ENCODE measurements at places on chromosomes 1 and 21.

DNA sequence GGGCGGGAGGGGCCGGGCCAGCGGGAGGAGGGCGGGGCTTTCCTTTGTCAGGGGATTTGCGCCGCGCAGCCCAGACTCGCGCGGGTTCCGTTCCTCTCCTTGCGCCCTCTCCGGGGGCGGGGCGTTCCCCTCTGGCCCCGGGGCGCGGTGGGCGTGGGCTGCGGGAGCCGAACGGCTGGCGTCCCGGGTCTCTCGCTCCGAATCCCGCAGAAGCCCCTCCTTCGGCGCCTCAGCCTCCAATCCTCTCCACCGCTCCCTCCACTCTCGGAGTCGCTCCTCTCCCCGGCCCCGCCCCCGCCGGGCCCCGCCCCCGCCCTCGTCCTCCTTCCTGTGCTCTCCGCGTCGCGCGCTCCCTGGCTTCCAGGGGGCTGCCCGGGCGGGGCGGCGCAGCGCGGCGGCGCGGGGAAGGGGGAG lies 82.8 kb upstream of the BMP8A start:
- peak; percentile 97 for DNase-seq

- DNase-seq: no peak
Measured at GRCh38 chr21:45860493-45861155, 120.9 kb upstream of the COL6A1 start.

DNA sequence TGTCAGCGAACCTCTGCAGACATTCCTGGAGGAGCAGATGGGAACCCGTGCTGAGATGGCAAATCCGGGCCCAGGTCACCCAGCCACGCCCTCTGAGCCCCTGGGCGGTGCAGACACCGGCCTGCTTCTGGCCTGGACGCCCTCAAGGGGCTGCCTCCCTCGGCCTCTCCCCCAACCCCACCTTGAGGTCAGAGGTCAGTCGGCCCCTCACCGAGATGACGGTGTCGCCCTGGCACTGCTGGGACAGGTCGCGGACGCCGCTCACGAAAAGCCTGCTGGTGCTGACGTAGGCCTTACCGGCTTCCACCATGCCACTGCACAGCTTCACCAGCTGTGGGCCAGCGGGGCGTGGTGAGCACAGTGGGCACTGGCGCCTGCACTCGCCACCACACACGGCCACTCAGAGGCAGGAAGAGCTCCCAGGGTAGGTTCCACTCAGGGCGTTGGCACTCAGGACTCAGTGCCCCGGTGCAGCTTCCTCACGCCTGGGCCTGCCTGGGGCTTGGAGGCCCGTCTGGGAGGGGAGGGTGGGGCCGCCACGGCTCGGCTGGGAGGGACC lies 4.7 kb downstream of the ACAP3 start:
- DNase-seq: no peak

DNA sequence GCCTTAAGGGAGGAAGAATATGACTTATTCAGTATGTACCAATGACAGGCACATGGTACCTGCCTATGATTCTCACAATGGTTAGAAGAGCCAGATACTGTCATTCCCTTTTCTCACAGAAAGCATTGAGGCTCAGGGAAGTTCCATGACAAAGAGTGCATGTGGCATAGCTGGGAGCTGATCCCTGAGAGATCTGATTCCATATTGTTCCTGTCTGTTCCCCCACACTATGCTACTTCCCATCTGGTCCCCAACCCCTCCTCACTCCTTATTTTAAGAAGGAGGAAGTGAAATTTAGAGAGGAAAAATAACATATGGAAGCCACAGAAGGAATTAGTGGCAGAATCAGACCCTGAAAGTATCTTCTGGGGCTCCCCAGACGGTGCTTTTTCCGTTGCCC lies 500.0 kb downstream of the PLPP3 start:
- DNase-seq: no peak

DNA sequence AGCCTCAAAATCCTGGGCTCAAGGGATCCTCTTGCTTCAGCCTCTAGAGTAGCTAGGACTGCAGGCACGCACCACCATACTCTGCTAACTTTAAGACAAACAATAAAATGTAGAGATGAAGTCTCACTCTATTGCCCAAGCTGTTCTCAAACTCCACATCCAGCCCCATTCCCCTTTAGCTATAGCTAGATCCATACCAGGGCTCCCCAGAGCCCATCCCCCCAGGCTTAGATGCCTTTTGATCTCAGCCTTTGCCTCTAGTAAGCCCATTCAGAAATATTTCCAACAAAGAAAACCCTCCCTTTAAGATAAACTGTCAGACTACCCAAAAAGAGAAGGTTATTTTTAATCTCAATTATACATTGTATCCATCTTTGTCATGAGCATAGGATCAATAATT lies 325.4 kb downstream of the CHRM3 start:
- DNase-seq: no peak

DNA sequence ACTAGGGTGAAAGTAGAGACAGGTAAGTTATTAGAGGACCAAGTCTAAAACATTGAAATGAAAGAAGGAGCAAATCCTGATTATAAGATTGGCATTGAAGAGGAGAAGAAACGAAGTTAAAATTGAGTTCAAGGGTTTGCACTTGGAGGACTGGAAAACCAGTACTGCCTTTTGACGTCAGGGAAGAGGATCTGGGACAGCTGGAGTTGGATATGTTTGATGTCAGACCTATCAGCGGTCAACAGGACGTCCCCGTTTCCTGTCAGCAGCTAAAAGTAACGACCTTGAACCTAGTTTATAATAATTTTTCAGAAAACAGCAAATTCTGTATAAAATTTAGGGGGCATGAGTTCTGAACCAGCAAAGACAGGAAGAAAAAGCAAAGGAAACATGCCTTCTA lies 1.2 kb upstream of the NID1 start:
- DNase-seq: no peak

- DNase-seq: no peak
Measured at GRCh38 chr1:221827307-221827642, 85.4 kb upstream of the DUSP10 start.

- no peak for DNase-seq
Measured at GRCh38 chr1:205111354-205111753, 10.4 kb downstream of the RBBP5 start.

DNA sequence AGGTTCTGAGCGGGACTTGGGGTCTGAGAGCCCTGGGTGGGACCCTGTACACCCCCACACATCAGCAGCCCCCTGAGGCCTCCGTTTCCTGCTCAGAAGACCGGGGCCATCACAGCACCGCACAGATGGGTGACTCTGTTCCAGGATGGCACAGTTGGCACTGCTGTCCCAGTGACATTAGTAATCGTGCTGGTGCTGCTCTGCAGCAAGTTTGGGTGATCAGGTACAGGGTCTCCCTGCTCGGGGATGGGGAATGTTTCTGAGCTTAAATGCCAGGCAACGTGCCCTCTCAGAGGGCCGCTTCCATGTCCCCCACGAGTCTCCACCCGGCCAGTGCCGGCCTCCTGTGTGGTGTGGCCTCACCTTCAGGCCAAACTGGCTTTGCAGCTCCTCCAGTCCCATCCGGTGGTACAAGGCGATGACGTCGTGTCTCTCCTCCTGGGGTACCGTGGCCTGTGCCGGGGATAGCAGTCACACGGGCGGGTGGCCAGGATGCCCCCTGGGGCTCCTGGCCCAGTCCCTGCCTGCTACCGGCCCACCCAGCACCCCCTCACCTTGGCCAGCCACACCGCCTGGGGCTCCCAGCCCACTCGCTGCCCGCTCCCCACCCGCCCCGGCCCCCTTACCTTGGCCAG lies 17.1 kb downstream of the PRXL2B start:
- no peak for DNase-seq

- peak; percentile 43 for DNase-seq
Measured at GRCh38 chr1:244919320-244920282, 55.3 kb upstream of the HNRNPU start.
